ENCODE measurements at places on chromosomes 16 and 17. TPM values are rescaled to one million over a fixed set of nuclear protein-coding genes. Genes with fewer than 3 reads are reported as not detected.

The CCL18 gene
- not detected for total RNA-seq

The FAM171A2 gene
- 3.7 TPM for total RNA-seq

The GRAPL gene
- not detected for total RNA-seq

The CA5A gene
- not detected for total RNA-seq

The POLG2 gene
- total RNA-seq = 18.5 TPM

The HCRT gene
- total RNA-seq = not detected

The KRTAP4-1 gene
- total RNA-seq = 0.22 TPM
